ENCODE measurements at places on chromosomes 2 and 18.

- DNase-seq = peak; percentile 4
These were observed 583.6 kb downstream of the IRS1 start for GRCh38 chr2:226215902-226216503.

GRCh38 chr2:209976698-209977385 is 25.6 kb upstream of the RPE start:
- DNase-seq = no peak

DNA sequence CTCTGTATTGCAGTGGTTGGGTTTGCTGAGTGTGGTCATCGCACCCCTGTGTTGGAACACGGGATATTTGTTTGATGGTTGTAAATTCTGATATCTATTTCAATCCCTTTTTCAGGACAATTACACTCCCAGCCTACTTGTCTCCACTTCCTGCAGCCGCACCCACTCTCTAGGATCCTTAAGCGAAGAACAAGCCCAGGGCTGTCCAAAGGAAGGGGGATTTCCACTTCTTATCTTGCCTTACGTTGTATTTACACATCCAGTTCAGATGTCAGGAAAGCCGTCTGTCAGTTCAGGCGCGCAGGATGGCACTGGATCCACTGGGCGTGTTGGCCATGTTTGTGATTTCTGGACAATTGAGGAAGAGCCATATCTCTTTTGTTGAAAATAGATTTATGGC is 834.5 kb upstream of the SALL3 start:
- DNase-seq = no peak

- DNase-seq = no peak
These were observed 113.2 kb downstream of the MRO start for GRCh38 chr18:50706651-50707050.

DNA sequence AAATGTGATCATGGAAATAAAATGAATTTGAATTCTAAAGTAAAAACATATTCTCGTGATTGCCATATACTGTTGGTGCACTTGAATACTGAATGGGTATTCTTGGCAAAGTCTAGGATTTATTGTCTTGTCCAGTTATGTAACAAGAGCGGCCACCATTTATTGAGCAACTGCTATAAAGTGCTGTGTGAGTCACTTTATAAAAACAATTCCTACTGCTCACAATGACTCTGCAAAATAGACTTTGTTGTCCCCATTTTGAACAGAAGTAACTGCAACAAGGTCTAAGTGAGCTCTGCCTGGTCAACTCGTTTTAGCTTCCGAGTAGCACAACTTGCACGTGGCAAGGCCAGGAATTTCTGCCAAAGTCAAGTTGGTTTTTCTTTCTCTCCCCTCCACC is 995.6 kb upstream of the FANCL start:
- no peak for DNase-seq

DNA sequence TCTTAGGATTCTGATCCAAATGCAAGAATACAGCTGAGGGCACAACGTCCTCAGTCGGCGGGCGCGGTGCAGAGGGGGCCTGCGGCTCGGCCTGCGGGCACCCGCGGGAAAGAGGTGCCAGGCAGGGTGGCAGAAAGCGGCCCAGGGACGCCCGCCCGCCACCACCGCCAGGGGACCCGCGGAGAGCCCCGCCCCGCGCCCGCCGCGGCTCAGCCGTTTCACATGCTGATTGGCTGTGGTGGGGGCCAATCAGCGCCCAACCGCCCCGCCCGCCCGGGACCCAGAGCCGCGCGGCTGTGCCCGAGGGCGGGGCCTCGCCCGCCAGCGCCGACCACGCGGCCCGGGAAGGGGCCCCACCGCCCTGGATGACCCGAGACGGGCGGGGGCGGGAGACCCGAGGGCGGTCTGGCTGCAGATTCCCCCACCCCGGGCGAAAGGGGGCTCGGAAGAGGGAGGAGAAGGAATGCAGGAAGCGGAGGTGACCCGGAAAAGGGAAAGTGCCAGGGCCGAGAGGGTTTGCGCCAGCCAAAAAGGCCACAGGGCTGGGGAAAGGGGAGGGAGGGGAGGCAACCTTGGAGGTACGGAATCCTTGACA is 8.0 kb downstream of the IRS1 start:
- DNase-seq = peak; percentile 89

DNA sequence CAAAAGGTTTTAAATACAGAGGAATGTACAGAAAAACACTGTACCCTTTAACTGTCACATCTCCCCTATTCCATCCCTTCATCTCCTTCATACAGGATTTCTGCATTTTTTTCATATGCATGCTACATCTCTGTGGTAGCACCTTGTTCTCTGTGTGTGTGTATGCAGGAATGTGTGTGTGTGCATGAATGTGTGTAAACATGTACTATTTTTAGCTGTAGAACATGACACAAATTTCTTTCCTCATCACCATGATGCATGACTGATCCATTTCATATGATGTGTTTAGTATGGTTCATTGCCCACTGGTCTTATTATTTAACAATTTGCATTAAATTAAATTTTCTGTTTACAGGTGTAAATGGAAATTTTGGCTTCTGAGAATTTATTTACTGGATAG is 21.5 kb upstream of the ZEB2 start:
- DNase-seq = no peak

DNA sequence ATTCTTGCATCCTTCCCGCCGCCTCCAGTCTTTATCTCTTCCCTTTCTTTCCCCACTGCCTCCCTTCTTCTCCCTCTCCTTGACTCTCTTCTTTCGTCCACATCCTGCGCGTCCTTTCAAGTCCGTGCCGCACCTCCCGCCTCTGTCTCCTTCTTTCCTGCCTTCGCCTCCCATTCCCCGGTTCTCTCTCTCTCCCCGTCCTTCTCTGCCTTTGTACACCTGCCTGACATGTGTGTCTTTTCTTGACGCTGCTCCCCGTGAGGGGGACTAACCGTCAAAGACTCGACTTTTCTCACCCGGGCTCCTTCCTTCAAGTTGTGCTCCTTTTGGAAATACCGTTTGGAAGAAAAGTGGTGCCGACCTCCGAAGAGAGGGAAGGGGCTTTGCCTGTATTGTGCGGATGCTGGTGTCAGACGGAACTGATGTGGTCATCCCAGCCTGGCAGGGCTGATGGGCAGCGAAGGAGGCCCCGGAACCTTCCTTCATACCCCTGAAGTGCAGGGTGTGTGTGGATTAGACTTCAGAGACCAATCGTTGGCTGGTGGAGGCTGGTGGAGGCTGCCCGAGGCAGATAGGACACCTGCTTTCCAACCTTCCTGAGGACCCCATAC is 879 bp downstream of the TMEM178A start:
- DNase-seq = no peak

DNA sequence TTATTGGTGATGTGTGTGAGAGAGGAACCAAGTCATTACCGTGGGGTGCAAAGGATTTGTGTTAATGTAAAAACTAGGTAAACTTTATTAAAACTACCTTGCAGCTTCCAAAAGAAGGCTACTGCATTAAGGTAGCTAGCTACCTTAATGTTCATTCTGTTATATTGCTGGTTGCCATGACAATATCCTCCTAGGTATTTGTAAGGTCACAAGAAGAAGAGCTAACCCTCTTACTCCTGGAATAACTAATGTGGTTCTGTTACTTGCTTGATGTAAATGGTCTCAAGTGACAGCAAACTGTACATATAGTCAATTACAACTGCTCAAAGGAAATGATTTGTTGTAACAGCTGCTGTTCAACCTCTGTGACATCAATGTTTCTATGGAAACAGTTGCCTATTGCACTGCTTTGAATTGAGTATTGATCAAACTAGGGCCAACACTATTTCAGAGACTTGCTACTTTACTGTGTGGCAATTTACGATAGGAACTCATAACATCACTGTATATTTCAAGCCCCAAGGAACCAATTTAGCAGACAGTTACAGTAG is 319.8 kb upstream of the HNRNPA3 start:
- no peak for DNase-seq

- DNase-seq = peak; percentile 22
These were observed 22.7 kb upstream of the GMPPA start for GRCh38 chr2:219475697-219476651.

- DNase-seq = no peak
These were observed 221.4 kb downstream of the CMPK2 start for GRCh38 chr2:6644261-6644660.

GRCh38 chr2:167803449-167803988 is 443.9 kb downstream of the STK39 start:
- no peak for DNase-seq

DNA sequence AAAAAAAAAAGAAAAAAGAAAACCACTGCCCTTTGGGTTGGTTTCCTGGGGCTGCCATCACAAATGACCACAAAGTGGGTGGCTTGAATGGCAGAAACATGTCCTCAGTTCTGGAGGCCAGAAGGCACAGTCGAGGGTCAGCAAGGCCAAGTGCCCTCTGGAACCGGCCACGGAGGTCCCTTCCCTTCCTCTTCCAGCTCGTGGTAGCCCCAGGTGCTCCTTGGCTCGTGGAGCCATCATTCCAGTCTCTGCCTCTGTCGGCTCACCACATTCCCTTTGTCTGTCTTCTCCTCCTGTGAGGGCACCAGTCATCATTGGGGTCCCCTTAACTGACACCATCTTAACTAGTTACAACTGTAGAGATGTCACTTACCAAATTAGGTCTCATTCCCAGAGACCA is 8.5 kb upstream of the NFATC1 start:
- no peak for DNase-seq

GRCh38 chr18:79396431-79397246 is 909 bp downstream of the NFATC1 start:
- DNase-seq = peak; percentile 37

DNA sequence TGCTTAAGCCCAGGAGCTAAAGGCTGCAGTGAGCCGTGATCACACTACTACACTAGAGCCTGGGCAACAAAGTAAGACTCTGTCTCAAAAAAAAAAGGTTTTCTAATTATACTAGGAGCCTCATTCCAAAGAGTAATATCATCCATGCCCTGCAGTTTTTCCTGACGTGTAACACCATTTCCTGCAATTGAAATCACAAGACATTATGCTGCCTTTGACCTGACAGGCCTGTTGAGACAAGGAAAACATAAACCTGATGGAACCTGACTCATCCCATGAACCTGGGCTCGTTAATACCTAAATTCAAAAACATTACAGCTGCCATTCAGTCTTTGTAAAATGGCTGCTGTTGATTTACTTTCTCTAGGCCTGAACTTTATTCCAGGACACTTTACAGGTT is 58.7 kb upstream of the PEX13 start:
- DNase-seq = no peak

DNA sequence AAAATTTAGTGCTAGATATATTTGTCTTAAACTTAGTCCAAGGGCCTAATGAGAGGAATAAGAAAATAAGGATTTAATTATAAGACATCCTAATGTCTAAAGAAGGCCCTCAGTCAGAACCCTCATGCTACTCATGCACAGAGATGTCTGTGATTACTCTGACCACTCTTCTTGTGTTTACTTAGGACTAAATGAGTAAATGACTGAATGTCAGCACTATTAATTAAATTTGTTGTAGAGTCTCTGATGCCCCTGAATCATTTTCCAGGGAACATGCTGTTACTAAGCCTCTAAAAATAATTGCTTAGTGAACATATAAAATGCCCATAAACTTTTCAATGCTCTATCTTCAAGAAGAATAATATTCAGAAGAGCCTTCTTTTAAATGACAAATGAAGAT is 32.4 kb downstream of the GULP1 start:
- DNase-seq = no peak

DNA sequence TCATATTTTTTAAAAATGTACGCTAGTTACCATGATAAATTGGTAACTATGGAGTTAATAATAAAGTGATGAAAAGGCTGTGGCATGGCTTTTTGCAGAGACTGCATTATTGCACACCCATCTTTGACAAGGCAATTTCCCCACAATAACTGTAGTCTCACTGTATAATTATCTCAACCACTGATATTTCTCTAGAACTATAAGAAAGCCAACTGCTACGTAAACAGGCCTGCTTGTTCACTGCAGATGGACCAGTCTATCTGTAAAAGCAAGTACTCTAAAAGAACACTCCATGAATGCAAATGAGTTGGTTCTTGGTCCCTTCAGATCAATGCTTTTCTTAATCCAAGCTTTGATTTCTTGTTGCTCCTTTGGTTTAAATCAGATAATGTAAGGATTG is 218.7 kb downstream of the RBM43 start:
- DNase-seq = no peak

DNA sequence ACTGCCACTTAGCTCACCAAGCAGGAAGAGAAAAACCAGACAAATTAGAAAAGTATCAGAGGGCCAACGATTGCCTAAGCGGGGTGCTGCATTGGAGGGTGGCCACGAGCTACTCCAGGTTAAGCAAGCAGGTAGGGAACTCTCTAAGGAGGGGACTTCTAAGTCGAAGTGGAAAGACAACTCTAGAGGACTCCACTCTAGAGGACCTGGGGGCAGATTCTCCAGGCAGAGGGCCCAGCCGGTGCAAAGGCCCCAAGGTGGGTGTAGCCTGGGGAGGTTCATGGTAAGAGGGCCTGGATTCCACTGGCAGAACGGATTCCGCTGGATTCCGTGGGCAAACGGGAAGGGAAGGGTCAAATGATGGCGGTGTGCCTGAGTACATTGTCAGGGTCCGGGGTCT is 12.7 kb downstream of the FBLN7 start:
- no peak for DNase-seq

DNA sequence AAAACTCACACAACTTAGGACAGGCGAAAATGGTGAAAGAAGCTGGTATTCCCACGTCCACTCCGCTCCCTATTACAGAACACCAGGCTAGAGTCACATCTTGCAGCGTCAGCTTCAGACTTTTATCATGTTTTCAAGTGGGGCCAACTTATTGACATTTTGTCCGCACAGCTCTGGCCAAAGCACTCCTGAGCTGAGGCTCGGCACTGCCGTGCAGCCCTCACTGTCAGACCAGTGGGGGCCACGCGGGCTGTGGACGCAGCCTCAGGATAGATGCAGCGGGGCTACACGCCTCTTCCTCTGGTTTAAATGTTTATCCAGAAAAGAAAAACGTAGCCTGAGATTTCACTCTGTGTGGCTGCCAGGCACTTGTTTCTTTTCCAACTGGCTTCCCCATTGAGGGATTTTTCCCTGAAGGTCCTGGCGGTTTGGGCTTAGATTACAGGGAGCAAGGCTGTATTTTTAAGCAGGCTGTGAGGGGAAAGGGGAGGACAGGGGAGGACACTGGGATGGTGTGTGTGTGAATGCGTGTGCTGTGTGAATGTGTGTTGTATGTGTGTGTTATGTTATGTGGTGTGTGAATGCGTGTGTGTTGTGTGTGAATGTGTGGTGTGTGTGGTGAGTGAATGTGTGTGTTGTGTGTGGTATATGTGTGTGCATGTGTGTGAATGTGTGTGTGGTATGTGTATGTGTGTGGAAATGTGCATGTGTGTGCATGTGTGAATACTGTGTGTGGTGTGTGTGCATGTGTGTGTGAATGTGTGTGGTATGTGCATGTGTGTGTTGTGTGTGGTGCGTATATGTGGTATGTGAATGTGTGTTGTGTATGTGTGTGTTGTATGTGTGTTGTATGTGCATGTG is 267.6 kb downstream of the DCDC2C start:
- no peak for DNase-seq

GRCh38 chr2:71347517-71347916 is 15.9 kb downstream of the ZNF638 start:
- no peak for DNase-seq

GRCh38 chr2:64189167-64189566 is 44.9 kb upstream of the PELI1 start:
- DNase-seq = no peak

DNA sequence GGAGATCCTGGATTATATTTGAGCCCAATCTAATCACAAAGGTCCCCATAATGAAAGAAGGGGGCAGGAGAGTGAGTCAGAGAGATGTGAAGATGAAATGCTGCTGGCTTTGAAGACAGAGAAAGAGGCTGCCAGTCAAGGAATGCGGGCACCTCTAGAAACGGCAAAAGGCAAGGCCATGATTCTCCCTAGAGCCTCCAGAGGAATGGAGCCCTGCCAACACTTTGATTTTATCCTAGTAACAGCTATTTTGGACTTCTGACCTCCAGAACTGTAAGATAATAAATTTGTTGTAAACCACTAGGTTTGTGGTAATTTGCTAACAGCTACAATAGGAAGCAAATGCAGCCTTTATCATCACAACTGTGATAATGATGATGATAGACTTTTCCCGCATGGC is 32.9 kb downstream of the LBH start:
- no peak for DNase-seq

Measured in activated T-helper 1 cell treated with Interleukin-2 at 50 U/mL for 16 hours (primary cell).